ENCODE measurements at places on chromosomes 13 and 19.

DNA sequence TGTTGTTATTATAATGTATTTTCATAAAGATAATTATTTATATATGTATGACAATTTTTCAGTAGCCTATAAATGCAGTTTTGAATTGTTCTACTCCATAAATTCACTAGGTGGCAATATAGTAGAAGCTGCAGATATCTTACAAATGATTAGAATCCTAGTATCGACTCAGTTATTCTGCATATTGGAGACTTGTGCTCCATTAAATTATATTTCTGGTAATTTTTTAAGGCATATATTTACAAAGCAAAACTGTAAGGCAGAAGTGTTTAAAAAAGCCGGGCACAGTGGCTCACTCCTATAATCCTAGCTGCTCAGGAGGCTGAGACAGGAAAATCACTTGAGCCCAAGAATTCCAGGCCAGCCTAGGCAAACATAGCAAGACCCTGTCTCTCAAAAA, 58.7 kb downstream of the DPY19L3 start:
- DNase-seq: no peak

DNA sequence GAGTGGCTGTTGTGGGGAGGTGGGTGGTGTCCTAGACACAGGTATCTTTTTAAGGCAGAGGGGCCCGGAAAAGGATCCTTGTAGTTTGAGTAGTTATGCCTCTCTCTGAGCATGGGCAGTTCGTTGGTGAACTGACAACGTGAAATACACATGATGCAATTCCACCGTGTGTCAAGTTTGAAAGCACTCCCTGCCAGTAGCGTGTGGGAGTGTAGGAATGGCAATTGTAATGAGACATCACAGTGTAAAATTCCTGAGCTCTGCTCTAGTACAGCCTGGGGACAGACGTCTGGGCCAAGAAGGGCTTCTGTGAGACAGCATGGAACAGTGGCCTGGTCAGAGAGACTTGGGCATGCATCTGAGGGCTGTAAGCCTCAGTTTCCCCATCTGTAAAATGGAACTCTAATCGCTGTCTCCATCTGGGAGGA, 10.4 kb upstream of the ASF1B start:
- DNase-seq: no peak

- no peak for DNase-seq
Observed at GRCh38 chr19:32771596-32771995, 52.0 kb downstream of the TDRD12 start.

GRCh38 chr13:29619995-29620394, 24.5 kb upstream of the SLC7A1 start:
- DNase-seq: no peak

DNA sequence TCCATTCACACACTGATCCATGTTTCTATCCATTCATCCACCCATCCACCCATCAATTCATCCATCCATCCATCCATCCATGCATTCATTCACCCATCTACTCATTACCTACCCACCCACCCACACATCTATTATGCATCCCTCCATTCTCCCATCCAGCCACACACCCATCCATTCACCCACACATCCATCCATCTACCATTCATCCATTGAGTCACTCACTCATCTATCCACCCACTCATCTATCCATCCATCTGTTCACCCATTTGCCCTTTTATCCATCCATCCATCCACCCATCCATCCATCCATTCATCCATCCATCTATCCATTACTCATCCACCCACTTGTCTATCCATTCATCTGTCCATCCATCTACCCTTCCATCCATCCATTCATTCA, 30.1 kb downstream of the CELF5 start:
- DNase-seq: no peak

- DNase-seq: no peak
Observed at GRCh38 chr19:48953990-48954594, 583 bp upstream of the BAX start.

GRCh38 chr13:33110713-33111413, 94.6 kb downstream of the KL start:
- DNase-seq: no peak

DNA sequence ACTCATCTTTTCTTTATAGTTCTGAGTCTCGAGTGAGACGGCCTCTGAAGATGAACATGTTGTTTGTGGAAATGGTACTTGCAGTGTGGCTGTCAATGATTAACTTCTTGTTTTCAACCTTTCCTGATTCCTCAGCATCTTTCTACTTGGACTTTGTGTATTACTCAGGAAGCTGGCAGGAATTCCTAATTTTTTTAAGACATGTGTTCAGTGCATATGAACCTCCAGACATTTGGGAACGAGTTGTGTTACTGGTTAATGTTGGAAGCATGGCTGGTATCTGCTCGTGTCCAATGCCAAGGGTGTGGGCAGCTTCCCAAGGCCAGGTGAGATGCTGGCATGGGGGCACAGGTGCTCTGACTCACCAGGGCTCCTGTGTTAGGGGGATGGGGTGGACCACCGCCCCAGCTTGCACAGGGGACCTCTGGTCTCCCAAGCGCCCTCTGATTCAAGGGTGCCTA, 61.1 kb upstream of the MCF2L start:
- DNase-seq: no peak

- DNase-seq: no peak
Observed at GRCh38 chr19:51697169-51697776, 4.1 kb downstream of the SPACA6 start.

DNA sequence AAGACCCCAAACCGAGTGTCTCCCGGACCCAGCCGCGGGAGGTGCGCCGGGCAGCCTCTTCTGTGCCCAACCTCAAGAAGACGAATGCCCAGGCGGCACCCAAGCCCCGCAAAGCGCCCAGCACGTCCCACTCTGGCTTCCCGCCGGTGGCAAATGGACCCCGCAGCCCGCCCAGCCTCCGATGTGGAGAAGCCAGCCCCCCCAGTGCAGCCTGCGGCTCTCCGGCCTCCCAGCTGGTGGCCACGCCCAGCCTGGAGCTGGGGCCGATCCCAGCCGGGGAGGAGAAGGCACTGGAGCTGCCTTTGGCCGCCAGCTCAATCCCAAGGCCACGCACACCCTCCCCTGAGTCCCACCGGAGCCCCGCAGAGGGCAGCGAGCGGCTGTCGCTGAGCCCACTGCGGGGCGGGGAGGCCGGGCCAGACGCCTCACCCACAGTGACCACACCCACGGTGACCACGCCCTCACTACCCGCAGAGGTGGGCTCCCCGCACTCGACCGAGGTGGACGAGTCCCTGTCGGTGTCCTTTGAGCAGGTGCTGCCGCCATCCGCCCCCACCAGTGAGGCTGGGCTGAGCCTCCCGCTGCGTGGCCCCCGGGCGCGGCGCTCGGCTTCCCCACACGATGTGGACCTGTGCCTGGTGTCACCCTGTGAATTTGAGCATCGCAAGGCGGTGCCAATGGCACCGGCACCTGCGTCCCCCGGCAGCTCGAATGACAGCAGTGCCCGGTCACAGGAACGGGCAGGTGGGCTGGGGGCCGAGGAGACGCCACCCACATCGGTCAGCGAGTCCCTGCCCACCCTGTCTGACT, 7.9 kb downstream of the MAP1S start:
- DNase-seq: no peak

- DNase-seq: no peak
Observed at GRCh38 chr13:46389457-46390451, 2.7 kb upstream of the RUBCNL start.
